GM18507 (cell line): ENCODE measurements at places on chromosomes 13 and 19.

GRCh38 chr13:46472384-46472783 is 80.6 kb upstream of the LRCH1 start:
- DNase-seq: no peak

GRCh38 chr19:22286151-22286810 is at the start of gene ZNF729:
TSS of gene ZNF729 (plus strand) at chr19:22286441. CDS start at chr19:22286526, 85 bp downstream.
- DNase-seq: no peak

- DNase-seq: no peak
Measured at GRCh38 chr13:105572401-105572800, 963.1 kb downstream of the EFNB2 start.

- DNase-seq: no peak
Measured at GRCh38 chr13:93932901-93933300, 546.6 kb downstream of the DCT start.

DNA sequence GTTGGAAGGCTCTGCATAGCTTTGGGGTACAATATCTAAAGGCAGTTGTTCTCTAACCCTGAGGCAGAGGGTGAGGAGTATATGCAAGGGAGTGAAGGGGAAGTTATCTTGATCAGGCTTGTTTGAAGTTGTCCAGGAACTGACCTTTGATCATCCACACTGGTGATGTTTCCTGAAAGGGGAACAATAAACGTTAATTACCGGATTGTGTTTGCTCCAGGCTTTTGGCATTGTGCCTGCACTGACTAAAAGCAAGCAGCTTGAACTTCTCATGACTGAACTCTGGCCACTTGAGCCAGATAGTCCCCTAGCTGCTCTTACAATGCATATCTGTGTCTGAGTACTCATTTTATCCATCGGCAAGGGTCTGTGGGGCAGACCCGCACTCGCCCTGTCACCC is 27.0 kb upstream of the ZNF726 start:
- DNase-seq: no peak

GRCh38 chr19:4506449-4507149 is 11.7 kb downstream of the PLIN4 start:
- no peak for DNase-seq

DNA sequence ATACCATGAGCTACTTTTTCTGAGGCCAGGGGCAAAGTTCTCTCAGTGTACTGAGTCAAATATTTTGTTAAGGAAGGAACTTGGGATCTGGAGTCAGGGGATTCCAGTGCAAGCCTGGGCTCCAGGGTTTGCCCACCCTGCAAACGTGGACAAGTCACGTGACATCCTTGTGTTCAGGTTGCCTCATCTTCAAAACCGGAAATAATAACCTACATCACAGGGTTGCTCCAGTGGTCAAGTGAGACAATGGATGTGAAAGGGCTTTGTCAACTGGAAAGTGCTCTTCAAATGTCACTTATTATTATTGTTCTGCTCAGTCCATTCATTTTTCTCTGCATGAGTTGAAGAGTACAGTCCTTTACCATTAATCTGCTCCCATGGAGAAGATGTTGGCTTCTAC is 414.9 kb downstream of the COG6 start:
- DNase-seq: no peak

- no peak for DNase-seq
Measured at GRCh38 chr19:2037651-2038255, 13.3 kb downstream of the MKNK2 start.

DNA sequence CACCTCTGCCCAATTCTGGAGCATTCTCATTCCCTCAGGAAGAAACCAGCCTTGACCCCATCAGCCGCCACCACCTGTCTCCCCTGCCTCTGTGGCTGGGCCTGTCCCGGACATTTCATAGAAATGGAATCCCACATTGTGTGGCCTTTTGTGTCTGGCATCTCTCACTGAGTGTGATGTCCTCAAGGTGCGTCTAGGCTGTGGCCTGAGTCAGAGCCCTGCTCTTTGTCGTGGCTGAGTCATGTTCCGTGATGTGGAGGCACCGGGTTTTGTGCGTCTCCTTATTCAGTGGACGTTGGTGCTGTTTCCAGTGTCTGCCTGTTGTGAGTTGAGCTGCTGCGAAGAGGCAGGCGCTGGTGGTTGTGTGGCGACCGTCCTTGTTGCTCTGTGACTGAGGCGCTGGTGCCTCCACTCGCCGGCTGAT is 3.5 kb downstream of the FZR1 start:
- DNase-seq: no peak

GRCh38 chr13:89968470-89968869 is 1379.0 kb upstream of the MIR17HG start:
- DNase-seq: no peak

DNA sequence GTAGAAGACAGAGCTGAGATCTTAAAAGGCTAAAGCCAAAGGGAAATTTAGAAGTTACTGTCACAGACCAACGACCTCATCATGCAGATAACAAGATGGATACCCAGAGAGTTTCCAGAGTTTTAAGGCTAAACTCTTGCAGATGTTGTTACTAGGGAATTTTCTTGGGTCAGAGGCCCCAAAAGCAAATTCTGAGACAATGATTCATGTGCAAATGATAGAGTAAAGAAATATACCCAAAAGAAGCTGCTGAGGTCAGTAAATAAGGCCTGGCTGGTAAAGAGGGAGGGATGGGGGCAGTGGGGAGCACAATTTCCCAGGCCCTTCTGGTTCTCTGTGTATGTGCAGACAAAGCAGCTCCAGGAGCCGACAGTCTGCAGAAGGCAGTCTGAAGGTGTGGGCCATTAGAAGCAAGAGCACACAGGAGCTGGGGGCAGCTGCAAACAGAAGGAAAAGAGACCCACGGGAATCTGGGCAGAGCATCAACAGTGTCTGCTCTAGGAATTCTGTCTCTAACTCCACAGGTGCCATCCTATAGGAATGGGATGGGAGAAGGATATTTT is 330.8 kb downstream of the TBC1D4 start:
- no peak for DNase-seq

DNA sequence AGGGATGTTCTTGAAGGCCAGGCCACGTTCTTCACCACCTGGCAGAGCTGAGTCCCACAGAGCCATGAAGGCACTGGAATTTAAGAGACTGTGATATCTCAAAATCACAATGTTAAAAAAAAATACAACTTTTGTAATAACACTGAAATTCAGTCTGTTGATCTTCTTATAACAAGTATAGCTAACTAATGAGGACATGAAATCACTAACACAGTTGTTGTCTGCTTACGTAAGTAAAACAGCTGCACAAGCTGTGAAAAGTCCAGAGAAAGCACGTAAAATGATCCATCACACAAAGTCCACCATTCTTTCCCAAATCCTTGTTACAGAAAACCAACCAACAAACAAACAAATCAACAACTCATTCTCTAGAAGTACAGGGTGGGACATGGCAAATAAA is 32.9 kb downstream of the FLT3 start:
- DNase-seq: no peak

DNA sequence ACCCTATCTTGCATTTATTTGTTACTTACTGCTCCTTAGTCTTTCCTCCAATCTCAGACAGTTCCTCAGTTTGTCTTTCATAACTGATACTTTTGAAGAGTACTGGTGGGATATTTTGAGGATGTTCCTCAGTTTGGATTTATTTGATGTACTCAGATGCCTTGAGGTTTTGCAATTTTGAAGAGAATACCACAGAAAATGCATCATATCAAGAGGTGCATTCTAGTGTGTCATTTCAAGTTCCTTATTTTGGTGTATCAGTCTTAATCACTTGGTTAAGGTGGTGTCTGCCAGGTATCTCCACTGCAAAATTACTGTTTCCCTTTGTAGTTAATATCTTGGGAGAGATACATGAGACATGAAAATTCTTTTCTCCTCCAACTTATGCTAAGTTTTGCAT is 75.1 kb downstream of the URI1 start:
- DNase-seq: no peak

DNA sequence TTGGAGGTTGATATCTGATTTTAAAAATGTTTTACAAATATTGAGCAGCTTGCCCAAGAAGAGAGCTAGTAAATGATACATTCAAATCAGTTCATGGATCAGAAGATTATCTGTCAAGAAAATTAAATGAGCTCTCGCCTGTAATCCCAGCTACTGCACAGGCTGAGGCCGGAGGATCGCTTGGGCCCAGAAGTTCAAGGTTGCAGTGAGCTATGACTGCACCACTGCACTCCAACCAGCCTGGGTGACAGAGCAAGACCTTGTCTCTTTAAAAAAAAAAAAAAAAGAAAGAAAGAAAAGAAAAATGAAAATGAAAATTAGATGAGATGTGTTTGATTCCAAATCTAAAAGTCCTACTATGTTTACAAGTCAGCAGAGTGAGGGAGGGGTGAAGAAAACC is 2.4 kb downstream of the SPART start:
- DNase-seq: no peak

DNA sequence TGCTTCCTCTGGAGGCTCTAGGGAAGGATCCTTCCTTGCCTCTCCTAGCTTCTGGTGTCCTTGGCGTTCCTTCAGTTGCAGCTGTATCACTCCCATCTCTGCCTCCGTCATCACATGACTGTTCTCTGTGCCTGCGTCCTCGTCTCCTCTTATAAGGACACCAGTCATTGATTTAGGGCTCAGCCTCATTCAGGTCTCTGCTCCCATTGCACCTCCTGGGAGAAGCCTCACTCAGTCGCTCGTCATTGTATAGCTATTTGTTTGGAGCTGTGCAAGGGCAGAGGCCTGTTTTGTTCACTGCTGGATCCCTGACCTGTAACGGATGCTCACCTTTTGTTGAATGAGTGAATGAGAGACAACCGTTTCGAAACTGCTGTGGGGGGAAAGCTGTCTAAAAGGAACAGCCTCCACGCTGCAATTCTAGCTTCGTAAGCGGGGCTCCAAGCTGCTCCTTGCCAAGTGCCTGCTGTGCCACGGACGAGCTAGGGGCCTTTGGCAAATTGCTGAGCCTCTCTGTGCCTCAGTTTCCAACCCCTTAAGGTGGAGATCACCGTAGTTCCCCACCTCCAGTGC is 17.2 kb downstream of the BRSK1 start:
- DNase-seq: no peak

GRCh38 chr19:34228347-34228746 is 26.0 kb upstream of the GARRE1 start:
- DNase-seq: no peak

DNA sequence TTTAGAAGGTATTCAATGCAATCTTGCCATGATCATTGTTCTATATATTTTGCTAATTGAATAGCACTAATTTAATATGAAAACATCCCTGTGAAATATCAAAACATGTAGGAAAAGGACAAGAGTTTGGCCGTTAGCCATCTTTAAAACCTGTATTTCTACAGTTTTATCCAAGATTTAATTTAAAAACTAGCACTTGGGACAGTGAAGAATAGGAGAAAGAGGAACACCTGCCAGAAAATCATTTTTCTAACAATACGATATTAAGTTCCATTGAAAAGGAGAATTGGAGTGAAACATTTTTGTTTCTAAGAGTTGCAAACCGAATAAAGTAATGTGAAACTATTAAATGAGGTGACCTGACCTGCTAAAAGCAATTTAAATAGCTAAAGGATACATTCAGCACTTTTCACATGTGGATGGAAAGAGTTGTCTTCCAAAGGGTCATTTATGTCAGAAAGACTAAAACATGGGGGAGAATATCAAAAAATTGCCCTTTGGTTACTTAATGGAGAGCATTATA is 1673.6 kb upstream of the MIR17HG start:
- no peak for DNase-seq

GRCh38 chr13:33138441-33138840 is 122.2 kb downstream of the KL start:
- DNase-seq: no peak

- DNase-seq: no peak
Measured at GRCh38 chr19:46903458-46903857, 42.7 kb downstream of the ARHGAP35 start.

DNA sequence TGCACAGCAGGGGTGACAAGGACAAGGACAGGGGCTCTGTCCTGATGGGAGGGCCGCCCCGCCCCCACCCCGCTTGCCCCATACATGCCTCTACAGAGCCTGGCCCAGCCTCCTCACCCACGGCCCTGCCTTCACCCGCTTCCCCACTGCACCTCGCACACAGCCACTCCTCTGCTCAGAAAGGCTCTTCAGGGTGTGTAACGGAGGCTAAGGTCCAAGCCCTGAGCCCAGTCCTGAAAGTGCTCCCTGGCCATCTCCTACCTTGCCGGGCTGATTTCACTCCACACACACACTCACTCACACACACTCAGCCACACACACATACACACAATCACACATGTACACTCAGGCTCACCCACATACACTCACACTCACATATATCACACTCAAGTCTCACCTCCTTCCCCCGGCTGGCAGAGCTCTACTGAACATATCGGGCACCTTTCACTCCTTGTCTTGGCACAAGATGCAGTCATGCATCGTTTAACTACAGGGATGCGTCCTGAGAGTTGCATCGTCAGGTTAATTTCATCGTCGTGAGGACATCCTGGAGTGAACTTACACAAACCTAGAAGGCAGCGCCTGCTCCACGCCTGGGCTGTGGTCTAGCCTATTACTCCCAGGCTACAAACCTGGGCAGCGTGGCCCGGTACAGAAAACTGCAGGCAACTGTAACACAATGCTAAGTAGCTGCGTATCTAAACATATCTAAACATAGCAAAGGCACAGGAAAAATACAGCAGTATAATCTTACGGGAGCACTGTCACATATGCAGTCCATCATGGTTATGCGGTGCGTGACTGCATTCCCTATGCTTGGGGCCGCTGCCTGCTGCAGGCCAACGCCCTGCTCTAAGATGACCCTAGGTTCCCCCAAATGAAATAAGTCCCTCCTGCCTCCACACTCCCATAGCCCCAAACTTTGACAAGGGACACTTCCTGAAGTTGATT is 13.1 kb downstream of the EPS15L1 start:
- DNase-seq: no peak

DNA sequence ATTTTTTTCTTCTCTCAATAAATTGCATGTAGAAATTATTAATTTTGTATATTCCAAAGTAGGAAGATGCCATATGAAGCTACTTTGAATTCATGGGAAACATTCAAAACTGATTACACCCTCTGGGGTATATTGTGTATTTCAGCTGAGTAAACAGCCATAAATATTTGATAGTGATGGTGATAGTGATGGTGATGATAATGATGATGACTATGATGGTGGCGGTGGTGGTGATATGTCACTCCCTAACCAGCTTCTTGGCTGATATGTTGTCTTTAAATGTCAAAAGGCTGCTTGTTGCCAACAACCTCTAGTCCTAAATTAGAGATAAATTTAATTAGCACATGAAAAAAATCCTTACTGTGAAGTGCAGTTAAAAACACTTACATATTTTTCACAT is 102.0 kb downstream of the LRCH1 start:
- no peak for DNase-seq

DNA sequence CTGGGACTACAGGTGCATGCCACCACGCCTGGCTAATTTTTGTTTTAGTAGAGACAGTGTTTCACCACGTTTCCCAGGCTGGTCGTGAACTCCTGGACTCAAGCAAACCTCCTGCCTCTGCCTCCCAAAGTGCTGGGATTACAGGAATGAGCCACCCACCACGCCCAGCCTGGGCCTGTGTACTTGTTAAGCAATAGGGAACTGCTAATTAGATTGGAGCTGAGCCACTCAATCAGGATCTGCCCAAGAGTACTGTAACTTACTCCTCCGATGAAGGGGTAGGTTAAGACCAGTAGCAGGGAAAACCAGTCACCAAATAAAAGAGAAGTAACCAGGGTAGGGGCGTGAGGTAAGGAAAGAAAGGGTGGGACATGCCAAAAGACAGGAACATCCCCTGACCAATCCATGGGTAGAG is 2.3 kb downstream of the DDX39A start:
- DNase-seq: no peak
